ENCODE measurements at places on chromosomes 12 and 14.
A peak's percentile ranks its signal among the peaks of the same experiment; 100 is the strongest.

GRCh38 chr14:73333031-73333430 lies 95.7 kb downstream of the PAPLN start:
- no peak for DNase-seq

- no peak for DNase-seq
Measured at GRCh38 chr12:124441443-124442194, 125.8 kb downstream of the NCOR2 start.

DNA sequence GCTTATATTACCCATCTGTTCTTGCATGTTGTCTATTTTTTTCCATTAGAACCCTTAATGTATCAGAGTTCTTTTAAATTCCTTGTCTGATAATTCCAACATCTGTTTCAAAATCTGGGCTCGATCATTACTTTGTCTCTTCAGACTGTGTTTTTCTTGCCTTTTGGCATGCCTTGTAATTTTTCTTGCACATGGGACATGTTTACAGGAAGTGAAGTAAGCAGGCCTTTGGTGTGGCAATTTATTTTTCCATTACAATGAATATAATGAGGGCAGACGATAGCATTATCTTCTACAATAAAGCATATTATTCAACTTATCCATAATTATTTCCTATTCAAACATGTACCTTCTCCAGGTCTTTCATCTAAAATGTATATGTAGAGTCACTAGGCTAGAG lies 48.3 kb downstream of the STXBP6 start:
- no peak for DNase-seq

DNA sequence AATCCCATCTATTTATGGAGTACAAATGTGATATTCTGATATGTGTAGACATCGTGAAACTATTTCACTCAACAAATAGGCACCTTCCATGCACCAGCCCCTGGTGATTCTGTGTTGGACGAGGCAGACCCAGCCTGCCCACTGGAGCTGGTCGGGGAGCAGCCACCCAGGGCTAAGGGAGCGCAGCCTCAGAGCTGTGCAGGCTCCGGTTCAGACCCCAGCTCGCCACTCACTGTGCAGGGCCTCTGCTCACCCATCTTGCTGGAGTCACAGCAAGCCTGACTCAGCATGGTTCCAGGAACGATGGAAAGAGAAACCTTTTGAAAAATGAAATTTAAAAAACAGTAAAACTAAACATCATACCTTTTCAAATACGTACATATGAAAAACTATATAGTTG lies 52.3 kb upstream of the BCL11B start:
- no peak for DNase-seq

- no peak for DNase-seq
Measured at GRCh38 chr12:108484431-108484830, 30.6 kb upstream of the FICD start.

GRCh38 chr12:16112130-16112529 lies 165.4 kb downstream of the SLC15A5 start:
- DNase-seq = no peak

- no peak for DNase-seq
Measured at GRCh38 chr12:110373025-110373424, 30.5 kb downstream of the ANAPC7 start.

DNA sequence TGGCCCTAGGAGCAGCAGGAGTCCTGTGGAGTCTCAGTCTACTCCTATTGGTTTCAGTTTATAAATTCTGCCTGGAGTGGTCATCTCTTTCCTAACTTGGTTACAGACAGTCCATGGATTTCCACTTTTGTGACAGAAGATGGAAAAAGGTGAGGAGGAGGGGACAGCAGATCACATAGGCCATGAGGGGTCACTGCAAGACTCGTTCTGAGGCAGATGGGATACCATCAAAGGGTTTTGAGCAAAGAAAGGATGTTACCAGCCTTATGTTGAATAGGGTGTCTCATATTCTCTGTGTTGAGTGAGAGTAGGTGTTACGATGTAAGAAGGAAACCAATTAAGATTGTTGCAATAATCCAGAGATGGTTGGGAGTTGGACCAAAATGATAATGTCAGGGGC lies 15.3 kb downstream of the PDE3A start:
- DNase-seq = no peak

DNA sequence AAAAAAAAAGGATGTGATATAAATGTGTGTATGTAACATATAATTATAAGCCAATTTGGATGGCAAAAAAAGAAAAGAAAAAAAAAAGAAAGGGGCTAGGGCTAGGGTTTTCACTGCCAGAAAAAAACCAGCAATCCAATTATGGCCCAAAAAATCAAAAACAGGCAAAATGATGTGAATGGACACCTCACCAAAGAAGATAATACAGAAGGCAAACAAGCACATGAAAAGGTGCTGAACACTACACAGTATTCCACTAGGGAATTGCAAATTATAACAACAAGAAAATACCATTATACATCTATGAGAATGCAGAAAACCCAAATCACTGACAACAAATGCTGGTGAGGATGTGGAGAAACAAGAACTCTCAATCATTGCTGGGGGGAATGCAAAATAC lies 12.1 kb upstream of the MIPOL1 start:
- no peak for DNase-seq

GRCh38 chr14:40133463-40133862 lies 701.2 kb upstream of the FBXO33 start:
- DNase-seq = no peak

- DNase-seq = no peak
Measured at GRCh38 chr12:120287491-120287890, 4.2 kb downstream of the RNU4-2 start.

DNA sequence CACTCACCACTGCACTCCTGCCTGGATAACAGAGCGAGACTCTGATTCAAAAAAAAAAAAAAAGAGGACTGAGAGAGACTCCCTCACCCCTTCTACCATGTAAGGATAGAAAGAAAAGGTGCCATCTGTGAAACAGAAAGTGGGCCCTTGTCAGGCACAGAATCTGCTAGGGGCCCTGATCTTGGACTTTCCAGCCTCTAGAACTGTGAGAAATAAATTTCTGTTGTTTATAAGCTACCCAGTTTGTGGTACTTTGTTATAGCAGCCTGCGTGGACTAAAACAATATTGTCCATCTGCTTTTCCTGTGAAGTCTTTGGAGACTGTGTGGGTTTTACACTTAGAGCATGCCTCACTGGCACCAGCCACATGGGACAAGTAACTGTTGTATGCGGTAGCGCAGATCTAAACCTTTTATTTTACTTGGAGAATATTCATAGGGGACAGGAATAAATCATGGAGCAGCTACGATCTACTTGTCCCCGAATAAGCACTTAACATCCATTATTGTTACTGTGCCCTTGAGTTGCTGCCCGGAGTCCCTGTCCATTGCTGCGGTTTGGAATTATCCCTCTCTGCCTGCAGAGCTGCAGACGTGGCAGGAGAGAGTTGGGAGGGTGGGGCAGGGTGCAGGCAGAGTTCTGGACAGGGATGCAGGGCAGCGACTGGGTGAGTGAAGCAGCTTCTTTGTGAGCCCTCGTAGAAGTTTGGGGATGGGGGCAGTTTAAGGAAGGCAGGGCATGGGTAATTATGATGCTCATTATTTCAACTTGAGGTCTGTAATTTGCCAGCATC lies 52.4 kb upstream of the STON2 start:
- DNase-seq = no peak

DNA sequence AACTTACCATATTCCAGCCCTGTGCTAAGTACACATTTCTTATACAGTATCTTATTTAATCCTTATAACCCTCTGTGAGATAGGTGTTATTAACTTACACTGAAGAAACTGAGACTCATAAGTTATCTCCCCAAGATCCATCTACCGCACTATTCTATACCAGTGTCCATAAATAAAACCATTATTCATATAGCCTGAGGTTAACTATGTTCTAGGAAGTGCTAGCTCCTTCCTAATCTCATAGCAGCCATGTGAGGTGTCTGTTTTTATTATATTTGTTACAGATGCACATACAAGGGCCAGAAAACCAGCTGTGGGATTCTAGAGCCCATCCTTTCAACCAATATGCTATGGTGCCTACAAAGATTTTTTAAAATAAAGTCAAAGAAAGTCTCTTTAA lies 100.3 kb upstream of the RAP1B start:
- DNase-seq = no peak

DNA sequence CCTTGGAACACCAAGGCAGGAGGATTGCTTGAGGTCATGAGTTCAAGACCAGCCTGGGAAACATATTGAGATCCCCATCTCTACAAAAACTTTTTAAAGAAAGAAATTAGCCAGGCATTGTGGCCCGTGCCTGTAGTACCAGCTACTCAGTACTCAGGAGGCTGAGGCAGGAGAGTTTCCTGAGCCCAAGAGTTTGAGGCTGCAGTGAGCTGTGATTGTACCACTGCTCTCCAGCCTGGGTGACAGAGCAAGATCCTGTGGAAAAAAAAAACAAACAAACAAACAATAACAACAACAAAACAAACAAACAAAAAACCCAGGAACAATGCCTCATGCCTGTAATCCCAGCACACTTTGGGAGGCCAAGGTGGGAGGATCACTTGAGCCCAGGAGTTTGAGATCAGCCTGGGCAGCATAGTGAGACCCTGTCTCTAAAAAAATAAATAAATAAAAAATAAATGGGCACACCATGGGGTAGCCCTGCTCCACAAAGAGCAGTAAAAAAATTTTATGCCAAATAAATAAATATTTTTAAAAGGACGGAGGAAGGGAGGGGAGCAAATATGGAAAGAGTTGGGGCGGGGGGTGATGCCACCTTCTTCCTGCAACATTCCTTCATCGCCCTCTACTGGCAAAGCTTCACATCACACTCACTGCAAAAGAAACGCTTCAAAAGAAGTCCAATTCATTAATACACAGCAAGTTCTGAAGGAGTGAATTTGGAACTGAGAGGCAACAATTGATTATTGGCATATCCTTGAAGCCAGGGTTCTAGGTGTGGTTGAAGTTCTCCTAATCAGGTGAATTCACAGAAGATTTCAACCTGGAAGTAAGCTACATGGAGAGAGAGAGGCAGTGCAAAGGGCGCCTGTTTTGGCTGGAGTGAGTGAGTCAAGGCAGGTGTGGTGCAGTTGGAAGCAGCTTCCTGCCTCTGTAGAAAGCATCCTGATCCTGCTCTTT lies 8.8 kb upstream of the GNPTAB start:
- DNase-seq = peak; percentile 34

DNA sequence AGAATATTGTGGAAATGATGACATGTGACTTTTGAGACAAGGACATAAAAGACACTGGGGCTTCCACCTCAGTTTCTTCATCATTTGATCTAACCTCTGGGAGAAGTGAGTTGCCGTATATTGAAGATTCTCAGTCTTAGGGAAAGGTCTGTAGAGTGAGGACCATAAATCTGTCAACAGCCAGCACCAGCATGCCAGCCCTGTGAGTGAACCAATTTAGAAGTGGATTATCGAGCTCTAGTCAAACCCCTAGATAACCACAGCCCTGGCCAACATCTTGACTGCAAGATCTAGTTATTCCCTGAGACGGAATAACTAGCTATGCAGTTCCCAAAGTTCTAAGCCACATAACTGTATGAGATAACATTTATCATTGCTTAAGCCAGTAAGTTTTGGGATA lies 108.8 kb upstream of the PTPRR start:
- no peak for DNase-seq

- DNase-seq = no peak
Measured at GRCh38 chr14:96905065-96905464, 107.9 kb downstream of the VRK1 start.

DNA sequence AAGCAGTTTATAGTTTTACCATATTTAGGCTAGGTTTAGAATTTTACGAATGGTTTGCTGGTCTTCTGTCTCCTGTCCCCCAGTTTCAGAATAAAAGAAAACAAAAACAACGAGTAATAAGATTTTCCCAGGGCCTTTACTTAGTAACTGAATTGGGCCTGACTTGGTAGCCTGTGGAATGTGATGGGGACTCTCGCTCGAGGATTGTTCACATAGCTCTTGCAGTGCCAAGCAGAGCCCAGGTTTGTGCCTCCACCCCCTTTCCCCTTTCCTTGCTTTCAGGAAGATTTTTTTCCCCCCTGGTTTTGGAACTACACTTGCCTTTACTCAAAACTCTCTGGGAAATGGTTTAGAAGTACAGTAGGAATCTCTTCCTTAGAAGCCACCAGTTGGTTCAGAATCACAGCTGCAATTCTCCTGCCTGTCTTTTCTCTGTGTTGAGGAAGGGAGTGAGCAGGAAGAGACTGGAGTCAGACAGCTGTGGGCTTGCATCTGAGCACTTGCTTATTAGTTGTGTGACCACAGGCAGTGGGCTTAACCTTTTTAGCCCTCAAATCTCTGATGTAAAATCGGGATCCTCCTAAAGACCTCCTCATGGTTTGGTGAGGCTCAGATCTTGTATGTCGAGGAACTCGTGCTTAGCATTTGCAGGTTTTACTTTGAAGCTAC lies 501.2 kb downstream of the PCNX1 start:
- no peak for DNase-seq

- DNase-seq = no peak
Measured at GRCh38 chr14:21098076-21098891, at the start of gene ZNF219. TSS of gene ZNF219 (minus strand) at chr14:21098655. CDS start at chr14:21093591, 5,064 bp downstream.

GRCh38 chr14:75434138-75434889 lies 6.5 kb downstream of the JDP2 start:
- no peak for DNase-seq

DNA sequence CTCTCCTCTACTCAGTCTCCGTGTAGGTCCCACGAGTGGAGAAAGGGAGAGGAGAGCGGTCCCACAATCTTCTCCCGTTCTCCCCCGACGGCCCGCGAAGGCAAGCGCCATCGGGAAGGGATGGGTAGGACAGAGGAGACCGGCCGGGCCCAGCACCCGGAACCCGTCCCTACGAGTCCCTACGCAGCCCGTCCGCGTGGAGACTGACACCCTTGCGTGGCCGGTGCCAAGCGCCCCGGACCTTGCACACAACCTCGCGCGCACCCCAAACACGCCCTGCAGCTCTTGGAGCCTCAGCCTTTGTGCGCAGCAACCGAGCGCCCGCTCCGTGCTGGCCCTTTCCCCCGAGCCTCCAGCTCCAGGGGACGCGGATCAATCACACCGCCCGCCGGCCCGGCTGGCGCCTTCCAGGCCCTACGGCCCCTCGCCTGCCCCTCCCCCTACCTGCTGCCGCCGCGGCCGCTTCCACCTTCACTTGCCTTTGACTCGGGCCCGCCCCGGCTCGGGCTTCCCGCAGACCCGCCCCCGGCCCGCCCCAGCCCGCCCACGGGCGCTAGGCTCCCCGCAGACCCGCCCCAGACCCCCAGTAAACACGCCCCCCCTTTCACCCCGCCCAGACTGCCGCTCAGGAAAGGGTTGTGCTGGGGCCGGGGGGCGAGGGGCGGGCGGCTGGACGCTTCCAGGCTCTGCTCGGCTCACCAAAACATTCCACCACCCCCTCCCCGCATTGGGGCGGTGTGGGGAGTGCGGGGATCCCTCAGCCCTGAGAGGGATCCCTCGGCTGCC lies at the start of gene NDRG2:
NDRG2 (minus strand) TSS at position 477 of the 786 bp plus-strand sequence. CDS start 1,746 bp downstream, outside the sequence.
- no peak for DNase-seq

- peak; percentile 36 for DNase-seq
Measured at GRCh38 chr14:94681300-94682060, 69.3 kb downstream of the SERPINA3 start.

DNA sequence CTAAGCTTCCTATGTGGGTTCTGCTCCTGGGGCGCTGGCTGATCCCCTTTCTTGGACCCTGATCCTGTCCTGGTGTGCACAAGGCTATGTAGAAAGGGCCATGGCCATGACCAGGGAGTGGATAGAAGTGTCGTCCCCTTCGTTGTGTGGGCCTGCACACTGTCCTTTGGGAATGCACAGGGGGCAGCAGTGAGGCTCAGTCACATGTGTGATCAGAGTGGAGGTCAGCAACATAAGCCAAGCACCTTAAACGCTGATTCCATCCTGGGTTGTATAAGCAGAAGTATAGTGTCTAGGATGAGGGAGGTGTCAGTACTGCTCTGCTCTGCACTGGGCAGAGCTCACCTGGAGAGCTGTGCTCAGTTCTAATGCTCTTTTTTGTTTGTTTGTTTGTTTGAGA lies 48.4 kb downstream of the ESRRB start:
- no peak for DNase-seq
